ENCODE measurements at places on chromosomes 2 and 18. TPM values are rescaled to one million over a fixed set of nuclear protein-coding genes. Genes with fewer than 3 reads are reported as not detected.

DNA sequence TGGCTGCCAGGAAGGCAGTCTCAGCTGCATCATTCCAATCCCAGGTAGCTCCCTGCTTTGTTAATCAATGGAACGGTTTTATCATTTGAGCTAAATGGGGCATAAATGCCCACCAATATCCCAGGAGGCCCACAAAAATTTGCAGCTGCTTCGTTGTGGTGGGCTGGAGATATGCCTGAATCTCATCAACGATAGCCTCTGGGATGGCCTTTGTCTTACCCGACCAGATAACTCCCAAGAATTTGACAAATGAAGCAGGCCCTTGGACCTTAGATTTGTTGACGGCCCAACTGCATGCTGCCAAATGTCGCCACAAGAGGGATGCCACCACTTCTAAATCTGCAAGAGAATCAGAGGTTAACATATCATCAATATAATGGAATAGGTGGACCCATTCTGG is 236.4 kb downstream of the MBD5 start:
- no peak for DNase-seq

GRCh38 chr2:30752811-30753210 is 54.4 kb downstream of the CAPN13 start:
- no peak for DNase-seq

DNA sequence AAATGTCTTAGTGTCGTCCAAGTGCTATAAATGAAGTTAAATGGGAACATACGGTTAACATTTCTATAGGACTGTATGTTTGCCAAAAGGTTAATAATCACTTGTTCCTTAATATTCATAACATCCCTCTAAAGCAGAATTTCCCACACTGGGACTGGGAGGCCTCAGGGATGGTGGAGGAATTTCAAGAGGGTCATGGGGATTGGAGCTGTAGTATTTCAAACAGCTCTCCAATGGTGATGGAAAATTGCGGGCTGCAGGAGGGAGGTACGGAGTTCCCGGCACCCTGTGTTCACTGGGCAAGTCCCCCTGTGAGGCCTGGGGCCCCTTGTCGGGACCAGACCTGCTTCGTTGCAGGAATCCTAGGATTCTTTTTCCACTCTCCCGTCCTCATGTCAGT is 39.8 kb upstream of the CTAGE1 start:
- DNase-seq = no peak

The MBD5 gene
- total RNA-seq = 52.8 TPM

- DNase-seq = no peak
These were observed at the start of gene FNDC4 for GRCh38 chr2:27494944-27495554. FNDC4 (minus strand) TSS chr2:27495200; CDS start chr2:27494679, 521 bp downstream.

The MATN3 gene
- total RNA-seq = 13.3 TPM

DNA sequence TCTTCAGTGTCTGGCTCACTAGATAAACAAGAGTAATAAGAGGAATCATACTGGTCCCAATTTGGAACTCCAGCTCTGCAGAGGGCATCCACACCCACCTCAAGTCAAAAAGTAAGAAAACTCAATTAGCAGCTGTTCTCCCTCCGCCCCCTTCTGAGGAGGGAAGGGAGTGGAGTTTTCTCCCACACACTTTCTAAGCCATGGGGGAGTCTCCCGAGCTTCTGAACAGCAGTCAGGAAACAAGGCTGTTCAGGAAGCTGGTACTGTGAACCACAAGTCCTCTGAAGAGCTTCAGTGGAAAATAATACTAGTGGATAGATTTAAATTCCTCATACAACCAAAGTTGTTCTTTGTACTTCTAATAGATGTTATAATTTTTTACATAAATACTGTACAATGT is 32.9 kb upstream of the SPTBN1 start:
- DNase-seq = no peak

Measured in astrocyte (in vitro differentiated cells and primary cell).